ENCODE measurements at places on chromosomes 12 and 14.

GRCh38 chr12:59890896-59891579, 295.2 kb downstream of the SLC16A7 start:
- DNase-seq: no peak

DNA sequence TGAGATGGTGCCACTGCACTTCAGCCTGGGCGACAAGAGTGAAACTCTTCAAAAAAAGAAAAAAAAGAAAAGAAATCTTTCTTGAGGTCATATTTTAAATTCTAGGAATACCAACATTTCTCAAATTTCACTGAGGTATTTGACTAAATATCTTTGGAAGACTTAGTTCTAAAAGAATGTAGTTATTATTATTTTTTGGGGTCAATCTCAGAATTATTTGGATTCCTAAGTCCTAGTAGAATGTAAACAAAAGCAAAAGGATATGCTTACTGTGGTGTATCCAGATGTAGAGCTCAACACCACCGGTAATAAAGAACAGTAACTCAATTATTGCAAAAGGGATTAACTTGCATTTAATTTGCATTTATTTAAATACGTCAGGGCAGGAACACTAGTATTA, 25.0 kb downstream of the PRICKLE1 start:
- DNase-seq: no peak

- DNase-seq: no peak
Measured at GRCh38 chr12:93712200-93712599, 35.0 kb downstream of the CRADD start.

- DNase-seq: no peak
Measured at GRCh38 chr14:101027966-101028365, 124.4 kb upstream of the RTL1 start.

- DNase-seq: no peak
Measured at GRCh38 chr12:8559676-8560075, 19.0 kb upstream of the CLEC4E start.

- no peak for DNase-seq
Measured at GRCh38 chr14:76203086-76204001, 51.6 kb downstream of the GPATCH2L start.

GRCh38 chr12:123269395-123269892, 2.2 kb downstream of the CDK2AP1 start:
- peak; percentile 85 for DNase-seq

DNA sequence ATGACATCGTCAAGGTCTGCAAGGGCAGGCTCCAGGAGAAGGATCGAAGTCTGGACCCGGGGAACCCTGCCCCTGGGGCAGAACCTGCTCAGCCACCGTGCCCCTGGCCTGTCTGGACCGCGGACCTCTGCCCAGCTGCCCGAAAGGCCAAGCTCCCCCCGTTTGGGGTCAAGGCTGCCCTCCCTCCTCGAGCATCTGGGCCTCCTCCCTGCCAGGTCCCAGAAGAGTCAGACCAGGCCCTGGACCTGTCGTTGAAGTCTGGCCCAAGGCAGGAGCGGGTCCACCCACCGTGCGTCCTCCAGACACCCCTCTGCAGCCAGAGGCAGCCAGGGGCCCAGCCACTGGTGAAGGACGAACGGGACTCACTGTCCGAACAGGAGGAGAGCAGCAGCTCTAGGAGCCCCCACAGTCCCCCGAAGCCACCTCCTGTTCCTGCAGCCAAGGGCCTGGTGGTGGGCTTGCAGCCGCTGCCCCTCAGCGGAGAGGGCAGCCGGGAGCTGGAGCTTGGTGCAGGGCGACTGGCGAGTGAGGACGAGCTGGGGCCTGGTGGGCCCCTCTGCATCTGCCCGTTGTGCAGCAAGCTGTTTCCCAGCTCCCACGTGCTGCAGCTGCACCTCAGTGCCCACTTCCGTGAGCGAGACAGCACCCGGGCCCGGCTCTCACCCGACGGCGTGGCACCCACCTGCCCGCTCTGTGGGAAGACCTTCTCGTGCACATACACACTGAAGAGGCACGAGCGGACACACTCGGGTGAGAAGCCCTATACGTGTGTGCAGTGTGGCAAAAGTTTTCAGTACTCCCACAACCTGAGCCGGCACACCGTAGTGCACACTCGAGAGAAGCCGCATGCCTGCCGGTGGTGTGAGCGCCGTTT, 856 bp downstream of the ZBTB42 start:
- no peak for DNase-seq

DNA sequence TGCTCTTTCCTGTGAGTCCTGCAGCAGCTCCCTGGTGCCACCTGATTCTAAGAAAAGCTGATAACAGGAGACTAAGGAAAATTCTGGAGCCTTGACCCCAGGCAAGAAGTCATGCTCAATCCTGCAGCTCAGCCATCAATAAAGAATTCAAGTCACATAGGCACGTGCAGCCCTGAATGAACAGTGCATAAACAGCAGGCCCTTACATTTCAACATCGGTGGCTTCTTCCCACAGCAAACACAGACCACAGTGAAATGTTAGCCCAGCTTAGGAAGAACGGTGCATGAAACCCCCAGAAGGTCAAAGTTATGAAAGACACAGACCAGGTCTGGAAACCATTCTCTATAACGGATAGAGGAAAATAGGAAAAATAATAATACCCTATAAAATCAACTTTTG, 10.5 kb downstream of the CINP start:
- DNase-seq: no peak

DNA sequence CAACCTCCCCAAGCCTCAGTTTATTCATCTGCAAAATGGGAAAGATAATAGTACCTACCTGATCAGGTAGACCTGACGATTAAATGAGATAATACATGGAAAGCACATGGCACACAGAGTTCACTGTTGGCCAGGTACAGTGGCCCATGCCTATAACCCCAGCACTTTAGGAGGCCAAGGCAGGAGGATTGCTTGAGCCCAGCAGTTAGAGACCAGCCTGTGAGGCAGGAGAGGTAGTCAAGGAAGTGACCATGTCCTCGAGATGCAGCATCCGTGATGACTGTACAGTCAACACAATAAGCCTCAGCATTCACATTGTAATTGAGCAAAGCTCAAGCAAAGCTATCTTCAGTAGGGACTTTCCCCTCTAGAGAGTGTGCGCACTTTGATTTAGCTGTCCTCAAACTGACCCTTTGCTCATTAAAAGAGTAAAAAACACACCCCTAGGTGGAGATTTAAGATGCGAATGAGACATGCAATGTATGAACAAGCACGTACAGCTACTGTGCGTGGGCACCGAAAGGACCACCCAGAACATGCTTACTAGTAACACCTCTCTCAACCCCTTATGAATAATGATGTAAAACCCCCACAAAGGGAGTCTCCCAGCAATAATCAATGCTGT, 9.9 kb downstream of the ISCU start:
- DNase-seq: no peak

GRCh38 chr12:46531804-46532203, 159.2 kb upstream of the SLC38A2 start:
- no peak for DNase-seq

DNA sequence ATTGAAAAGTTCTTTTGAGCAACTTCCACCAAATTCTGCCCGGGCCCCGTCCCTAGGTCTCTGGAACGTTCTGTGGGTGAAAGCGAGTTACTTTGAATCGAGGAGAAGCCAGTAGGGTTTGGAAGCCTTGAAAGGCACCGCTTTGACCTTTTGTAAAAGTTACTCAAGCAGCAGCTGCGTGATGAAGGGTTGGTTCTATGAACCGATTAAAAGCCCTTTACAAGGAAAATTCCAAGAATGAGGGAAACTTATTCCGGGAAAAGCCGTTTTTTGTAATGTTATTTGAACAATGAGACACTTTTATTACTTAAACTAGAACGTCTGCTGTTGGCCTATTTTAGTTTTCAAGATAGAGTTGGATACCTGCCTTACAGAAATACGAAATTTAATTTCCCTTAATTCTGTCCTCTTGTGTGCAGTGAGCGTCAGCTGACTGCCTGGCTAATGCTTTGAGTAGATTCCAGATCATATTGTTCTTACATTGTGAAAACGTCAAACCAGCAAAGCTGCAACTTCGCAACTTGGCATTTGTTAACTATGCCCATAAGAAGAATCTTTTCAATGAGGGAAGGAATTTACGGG, 906 bp downstream of the LARP4 start:
- no peak for DNase-seq

GRCh38 chr14:76957224-76957891, 71.2 kb downstream of the IRF2BPL start:
- peak; percentile 57 for DNase-seq

GRCh38 chr14:92768795-92769194, 20.4 kb upstream of the LGMN start:
- DNase-seq: no peak

GRCh38 chr12:25236190-25236589, 14.5 kb downstream of the KRAS start:
- DNase-seq: no peak

GRCh38 chr12:16552301-16552700, 53.7 kb downstream of the LMO3 start:
- DNase-seq: no peak

- DNase-seq: no peak
Measured at GRCh38 chr12:120290609-120291305, 946 bp downstream of the RNU4-2 start.

All from retina (tissue), 1 donor.